ENCODE measurements at places on chromosomes 11 and 22. TPM values are rescaled to one million over a fixed set of nuclear protein-coding genes. Genes with fewer than 3 reads are reported as not detected.

The BAIAP2L2 gene
- polyA plus RNA-seq, result 6.0 TPM

The GGTLC2 gene
- polyA plus RNA-seq, result not detected

The CCDC116 gene
- polyA plus RNA-seq, result 0.77 TPM

The OR10D3 gene
- not detected for polyA plus RNA-seq

The TREH gene
- polyA plus RNA-seq, result 3.0 TPM

The CTSF gene
- 54.6 TPM for polyA plus RNA-seq

The BCO2 gene
- 91.1 TPM for polyA plus RNA-seq

The SIRT3 gene
- 29.4 TPM for polyA plus RNA-seq

The CALCA gene
- 0.34 TPM for polyA plus RNA-seq

The DGAT2 gene
- polyA plus RNA-seq, result 79.2 TPM

The MYRF gene
- polyA plus RNA-seq, result 1.1 TPM

The C1QTNF6 gene
- 2.9 TPM for polyA plus RNA-seq

The OR5P2 gene
- not detected for polyA plus RNA-seq

The KRTAP5-10 gene
- polyA plus RNA-seq, result 0.27 TPM

The NXPE2 gene
- polyA plus RNA-seq, result not detected

The ANO9 gene
- 0.07 TPM for polyA plus RNA-seq

The FBXO3 gene
- polyA plus RNA-seq, result 54.7 TPM

The KDM4E gene
- polyA plus RNA-seq, result not detected

The SLC22A12 gene
- polyA plus RNA-seq, result not detected

The ACTN3 gene
- 0.13 TPM for polyA plus RNA-seq

The UBQLN3 gene
- polyA plus RNA-seq, result not detected

The MS4A15 gene
- 0.22 TPM for polyA plus RNA-seq

The SERHL2 gene
- polyA plus RNA-seq, result 5.8 TPM

The OSM gene
- polyA plus RNA-seq, result 1.6 TPM

The PNPLA5 gene
- polyA plus RNA-seq, result not detected

The OR8B8 gene
- polyA plus RNA-seq, result not detected

The TEF gene
- 15.2 TPM for polyA plus RNA-seq

The MTMR3 gene
- 33.9 TPM for polyA plus RNA-seq

The C22orf15 gene
- 0.80 TPM for polyA plus RNA-seq

The OR51E2 gene
- not detected for polyA plus RNA-seq

The CLCF1 gene
- 5.6 TPM for polyA plus RNA-seq

The DBX1 gene
- not detected for polyA plus RNA-seq

The ATP6V1E1 gene
- 388 TPM for polyA plus RNA-seq

The CDKN1C gene
- polyA plus RNA-seq, result 229 TPM

The LRRC56 gene
- not detected for polyA plus RNA-seq

The MN1 gene
- polyA plus RNA-seq, result 1.2 TPM

The PLAAT5 gene
- 0.64 TPM for polyA plus RNA-seq

The OR51E1 gene
- polyA plus RNA-seq, result not detected

The HBG2 gene
- polyA plus RNA-seq, result not detected

The WNT11 gene
- polyA plus RNA-seq, result 14.1 TPM
